ENCODE measurements at places on chromosomes 7 and 10. TPM values are rescaled to one million over a fixed set of nuclear protein-coding genes. Genes with fewer than 3 reads are reported as not detected.

- no peaks in the 10 kb centered on the region for H3K4me1 ChIP-seq
- H3K4me3 ChIP-seq, result no peak overlapping the region
- DNase-seq, result no peak
- no peaks in the 10 kb centered on the region for H3K27me3 ChIP-seq
- no peaks in the 10 kb centered on the region for H3K36me3 ChIP-seq
Measured at GRCh38 chr7:112036071-112036470, 170.1 kb downstream of the DOCK4 start.

DNA sequence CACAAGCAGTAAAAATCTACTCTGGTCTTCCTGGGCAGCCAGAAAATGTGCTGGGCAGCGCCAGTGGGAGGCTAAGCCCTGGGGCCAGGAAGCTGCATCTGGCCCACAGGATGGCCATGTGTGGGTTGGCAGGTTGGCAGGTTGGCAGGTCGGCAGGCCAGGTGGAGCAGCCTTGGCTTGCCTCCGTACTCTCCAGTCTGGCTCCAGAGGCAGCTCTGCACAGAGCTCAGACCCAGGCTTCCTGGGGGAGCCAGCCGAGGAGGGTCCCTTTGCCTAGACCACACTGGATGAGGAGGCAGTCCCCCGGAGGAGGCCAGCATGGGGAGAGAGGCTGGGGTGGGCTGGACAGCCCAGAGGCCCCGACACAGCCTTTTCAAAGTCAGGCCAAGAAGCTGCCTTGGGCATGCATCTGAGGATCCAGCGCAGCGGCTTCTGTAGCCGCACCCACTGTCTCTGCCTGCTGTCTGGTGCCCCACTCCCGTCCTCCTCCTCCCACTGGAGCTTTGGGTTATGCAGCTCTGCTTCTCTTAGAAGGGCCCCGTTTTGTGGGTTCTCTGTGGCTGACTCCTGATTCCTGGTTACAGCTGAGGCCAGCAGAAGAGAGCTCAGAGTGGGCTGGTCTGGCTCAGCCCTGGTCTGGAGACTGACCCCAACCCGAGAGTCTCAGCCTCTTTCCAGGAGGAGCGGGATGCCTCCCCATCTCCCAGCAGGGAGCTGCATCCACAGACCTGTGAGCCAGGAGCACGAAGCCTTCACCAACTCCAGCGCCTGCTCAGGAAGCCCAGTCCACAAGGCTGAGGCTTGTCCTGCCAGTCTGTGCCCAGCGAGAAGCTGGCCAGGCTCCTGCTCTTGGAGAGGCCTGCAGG is 44.6 kb downstream of the CFAP46 start:
- no peak overlapping the region for H3K27ac ChIP-seq
- no peaks in the 10 kb centered on the region for H3K4me1 ChIP-seq
- no peaks in the 10 kb centered on the region for H3K27me3 ChIP-seq
- no peak for DNase-seq

GRCh38 chr10:110461088-110461487 is 36.6 kb upstream of the DUSP5 start:
- H3K27ac ChIP-seq, result no peak overlapping the region
- H3K36me3 ChIP-seq, result no peaks in the 10 kb centered on the region
- H3K4me1 ChIP-seq, result peaks cover 37% of the 10 kb centered on the region
- DNase-seq, result no peak
- no peak overlapping the region for H3K4me3 ChIP-seq

Gene MRLN
- not detected for total RNA-seq

Gene SFTPD
- total RNA-seq, result 0.24 TPM

Gene MTPN
- total RNA-seq, result 143 TPM

Gene ENO4
- not detected for total RNA-seq
